Bronchial epithelial cell (primary cell): ENCODE measurements at places on chromosomes 13 and 19. TPM values are rescaled to one million over a fixed set of nuclear protein-coding genes. Genes with fewer than 3 reads are reported as not detected.

ATP4A gene
- not detected in 2 replicates for total RNA-seq

SOX1 gene
- not detected in 2 replicates for total RNA-seq

FXYD7 gene
- total RNA-seq, result not detected in 2 replicates

NFIC gene
- total RNA-seq, result 17.6 and 22.0 TPM in 2 replicates

CNFN gene
- 1.7 TPM in 1 of 2 replicates, not detected in the other for total RNA-seq

VSIG10L gene
- 0.53 and 2.8 TPM in 2 replicates for total RNA-seq

WDR88 gene
- total RNA-seq, result not detected in 2 replicates

SIGLECL1 gene
- total RNA-seq, result not detected in 2 replicates

FREM2 gene
- under 0.01 TPM in 1 of 2 replicates, not detected in the other for total RNA-seq

BCL2L12 gene
- total RNA-seq, result 2.4 and 2.9 TPM in 2 replicates

TMC4 gene
- total RNA-seq, result 23.2 and 25.0 TPM in 2 replicates

FAM216B gene
- not detected in 2 replicates for total RNA-seq

FUT6 gene
- 2.1 and 7.9 TPM in 2 replicates for total RNA-seq

BRSK1 gene
- total RNA-seq, result 0.51 and 0.53 TPM in 2 replicates

C1QTNF9 gene
- total RNA-seq, result not detected in 2 replicates

ZNF561 gene
- total RNA-seq, result 46.2 and 64.0 TPM in 2 replicates

NUFIP1 gene
- total RNA-seq, result 2.6 and 3.2 TPM in 2 replicates

COG3 gene
- 42.2 and 47.4 TPM in 2 replicates for total RNA-seq

SBK3 gene
- total RNA-seq, result not detected in 2 replicates

EID2 gene
- 6.8 and 8.1 TPM in 2 replicates for total RNA-seq
